ENCODE measurements at places on chromosomes 6 and 20.

DNA sequence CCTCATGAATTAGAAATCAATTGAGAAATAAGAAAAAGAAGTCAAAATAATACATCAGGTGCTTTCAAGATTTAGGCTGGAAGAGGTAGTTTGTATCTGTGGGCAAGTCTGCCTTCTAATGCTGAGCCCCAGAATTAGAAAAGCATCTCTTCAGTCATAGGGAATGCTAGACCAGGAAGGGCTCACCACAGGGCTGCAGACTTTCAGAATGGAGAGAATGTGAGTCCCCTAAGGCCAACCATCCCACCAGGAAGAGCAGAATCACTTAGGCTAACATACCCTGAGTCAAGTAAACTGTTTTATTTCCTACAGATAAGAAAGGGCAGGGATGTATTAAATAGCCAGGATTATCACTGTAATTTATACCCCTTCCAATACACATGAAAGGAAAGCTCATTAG, 510.2 kb downstream of the RNF144B start:
- DNase-seq = no peak

- DNase-seq = peak; percentile 58
Measured at GRCh38 chr6:15431762-15432483, 186.1 kb downstream of the JARID2 start.

DNA sequence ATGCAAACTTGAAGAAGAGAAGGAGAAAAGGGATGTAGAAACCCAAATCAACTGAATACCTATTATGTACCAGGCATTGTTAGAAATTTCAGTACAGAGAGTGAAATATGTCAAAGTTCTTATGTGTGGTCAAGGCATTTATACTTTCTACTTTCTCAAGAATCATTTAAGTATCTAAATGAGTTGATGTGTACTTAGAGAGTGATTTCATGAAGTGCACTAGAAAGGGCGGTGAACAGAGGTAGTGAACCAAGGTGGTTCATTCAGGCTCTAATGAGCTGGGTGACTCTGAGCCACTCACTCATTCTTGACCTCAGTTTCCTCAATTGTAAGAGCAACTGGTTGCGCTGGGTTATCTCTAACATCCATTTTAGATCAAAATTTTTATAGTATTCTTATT, 3.3 kb downstream of the PDE7B start:
- no peak for DNase-seq

- DNase-seq = no peak
Measured at GRCh38 chr6:88295663-88296062, 129.5 kb upstream of the CNR1 start.

- no peak for DNase-seq
Measured at GRCh38 chr6:138246650-138247440, 28.6 kb upstream of the PBOV1 start.

DNA sequence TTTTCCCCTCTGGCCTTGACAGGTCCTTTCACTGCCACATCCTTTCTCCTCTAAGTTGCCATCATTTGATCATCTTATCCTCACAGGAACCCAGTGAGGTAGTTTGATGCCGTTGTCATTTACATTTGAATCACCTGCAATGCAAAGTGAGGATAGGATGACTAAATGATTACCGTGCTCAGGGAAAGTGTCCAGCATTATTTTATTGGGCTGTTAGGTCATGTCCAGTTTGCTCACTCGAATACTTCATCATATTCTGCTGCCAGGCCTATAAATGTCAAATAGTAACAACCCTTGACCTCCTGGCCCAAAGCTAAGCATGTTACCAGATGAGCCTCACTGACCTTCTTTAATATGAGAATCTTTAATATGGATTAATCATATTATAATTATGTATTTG, 1068.7 kb upstream of the FLRT3 start:
- no peak for DNase-seq

DNA sequence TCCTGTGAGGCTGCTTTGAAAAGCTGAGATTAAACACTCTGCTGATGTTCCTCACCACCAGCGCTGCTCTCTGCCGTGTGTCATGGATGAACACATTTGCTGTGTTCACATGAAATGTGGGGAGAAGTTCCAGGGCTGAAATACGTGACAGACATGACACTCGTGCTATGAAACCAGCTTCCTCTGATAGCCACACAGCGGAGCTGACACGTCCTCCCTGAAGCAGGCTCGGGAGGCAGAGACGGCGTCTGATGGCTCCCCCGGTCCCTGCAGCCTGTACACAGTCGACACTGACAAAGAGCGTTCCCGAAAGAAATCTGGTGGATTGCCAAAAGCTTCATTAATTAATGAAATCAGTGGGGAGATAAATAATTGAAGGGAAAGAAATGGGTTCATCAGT, 17.5 kb downstream of the AGPAT4 start:
- no peak for DNase-seq
